T47D (cell line): ENCODE measurements at places on chromosomes 12 and 14.

- no peak for DNase-seq
Measured at GRCh38 chr12:82650627-82651337, 35.9 kb upstream of the TMTC2 start.

DNA sequence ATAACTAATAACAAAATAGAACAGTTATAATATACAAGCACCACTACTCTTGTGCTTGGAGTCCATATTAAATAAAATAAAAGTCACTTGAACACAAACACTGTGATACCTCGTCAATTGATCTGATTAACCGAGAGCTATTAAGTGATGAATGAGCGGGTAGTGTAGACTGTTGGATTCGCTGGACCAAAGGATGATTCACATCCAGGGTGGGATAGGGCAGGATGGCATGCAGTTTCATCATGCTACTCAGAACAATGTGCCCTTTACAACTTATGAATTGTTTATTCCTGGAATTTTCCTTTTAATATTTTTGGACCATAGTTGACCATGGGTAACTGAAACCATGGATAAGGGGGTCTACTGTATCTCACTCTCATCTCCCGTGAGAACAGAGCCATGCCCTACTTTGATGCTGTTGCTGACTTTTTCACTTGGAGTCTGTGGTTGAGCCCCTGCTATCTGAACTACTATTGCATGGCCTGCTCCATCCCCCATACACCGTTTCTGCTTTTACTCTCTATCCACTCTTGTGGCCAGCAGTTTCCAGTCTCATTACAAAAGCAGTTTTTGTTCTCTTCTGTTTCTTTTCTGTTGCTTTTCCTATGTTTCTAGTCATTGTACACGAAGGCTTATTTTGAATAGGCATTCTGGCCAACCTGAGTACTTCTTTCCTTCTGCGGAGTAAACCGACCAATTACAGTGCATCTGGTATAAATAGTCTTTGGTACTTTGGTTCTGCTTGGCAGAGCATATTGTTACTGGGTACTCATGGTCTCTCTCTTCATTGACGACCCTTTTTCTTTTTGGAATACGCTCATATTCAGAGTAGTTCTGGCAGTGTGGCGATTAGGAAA, 12.2 kb downstream of the TMTC2 start:
- DNase-seq: no peak

- DNase-seq: no peak
Measured at GRCh38 chr12:130576371-130576816, 139.7 kb downstream of the RIMBP2 start.

- DNase-seq: no peak
Measured at GRCh38 chr12:76618031-76618430, 58.5 kb upstream of the OSBPL8 start.

- DNase-seq: no peak
Measured at GRCh38 chr14:71607056-71607455, 325.2 kb upstream of the RGS6 start.

DNA sequence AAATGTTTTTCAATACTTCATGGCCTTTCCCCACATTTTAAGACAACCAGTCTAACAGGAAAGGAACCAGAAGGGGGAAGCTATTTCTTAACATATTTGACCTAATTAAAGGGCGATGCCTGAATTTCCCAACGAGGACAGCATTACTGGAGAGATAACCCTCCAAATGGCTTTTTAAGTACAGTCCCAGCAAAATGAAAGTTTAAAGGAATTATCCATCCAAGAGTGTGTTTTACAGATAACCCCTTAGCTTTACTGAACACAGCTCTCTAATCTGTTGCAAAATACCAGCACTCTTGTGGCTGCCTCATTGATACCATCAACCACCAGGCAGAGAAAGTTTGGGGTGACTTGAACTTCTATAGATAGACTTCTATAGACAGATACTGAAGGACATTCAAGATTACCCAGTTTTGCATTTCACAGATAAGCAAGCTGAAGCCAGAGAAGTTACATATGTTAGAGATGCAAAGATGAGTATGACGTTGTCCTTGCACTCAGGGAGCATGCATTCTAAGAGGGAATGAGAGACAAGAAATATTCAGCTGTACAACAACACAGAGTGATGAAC, 41.3 kb upstream of the DUSP6 start:
- no peak for DNase-seq

DNA sequence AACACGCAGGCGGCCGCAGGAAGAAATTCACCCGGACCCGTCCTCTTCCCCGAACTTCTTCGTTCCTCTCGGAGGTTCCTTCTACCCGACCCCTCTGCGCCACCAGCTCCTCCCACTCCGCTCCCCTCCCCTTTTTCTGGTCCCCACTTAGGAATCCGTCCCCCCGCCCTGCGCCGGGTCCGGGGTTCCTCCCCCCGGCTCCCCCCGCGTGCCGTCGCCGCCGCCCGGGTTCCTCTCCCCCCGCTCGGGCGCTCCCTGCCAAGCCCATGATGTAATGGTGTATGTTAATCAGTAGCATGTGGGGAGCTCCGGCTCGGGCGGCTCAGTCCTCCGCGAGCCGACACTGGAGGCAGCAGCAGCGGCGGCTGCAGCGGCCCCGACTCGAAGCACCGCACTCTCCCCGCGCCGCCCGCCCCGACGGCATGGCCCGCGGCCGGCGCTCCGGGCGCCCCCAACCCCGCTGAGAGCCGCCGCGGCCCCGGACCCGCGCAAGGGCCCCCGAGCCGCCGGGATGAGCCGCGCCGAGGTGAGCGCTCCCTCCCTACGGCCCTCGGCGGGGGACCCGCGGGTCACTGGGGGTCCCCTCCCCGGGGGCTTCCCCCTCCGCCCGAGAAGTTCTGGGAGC, 1.0 kb upstream of the SAMD4A start:
- peak; percentile 97 for DNase-seq

GRCh38 chr12:50569876-50570275, 65.1 kb downstream of the DIP2B start:
- no peak for DNase-seq

DNA sequence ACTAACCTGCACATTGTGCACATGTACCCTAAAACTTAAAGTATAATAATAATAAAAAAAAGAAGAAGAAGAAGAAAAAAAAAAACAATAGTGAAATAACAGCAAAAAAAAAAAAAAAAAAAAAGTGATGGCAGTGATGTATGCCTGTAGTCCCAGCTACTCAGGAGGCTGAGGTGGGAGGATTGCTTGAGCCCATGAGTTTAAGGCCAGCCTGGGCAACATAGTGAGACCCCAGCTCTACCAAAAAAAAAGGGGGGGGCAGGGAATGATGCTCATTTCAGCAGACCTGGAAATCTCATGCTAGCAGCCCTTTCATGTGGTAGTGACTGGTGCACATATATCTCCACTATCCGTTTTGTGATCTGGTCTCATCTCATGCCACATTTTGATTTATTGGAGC, 20.8 kb downstream of the TRAFD1 start:
- DNase-seq: no peak

GRCh38 chr12:54389607-54390175, 5.2 kb upstream of the ZNF385A start:
- DNase-seq: no peak
